ENCODE measurements at places on chromosomes 6 and 20.

GRCh38 chr6:33927616-33928015 is 123.8 kb upstream of the MLN start:
- DNase-seq = no peak

- no peak for DNase-seq
These were observed 13.5 kb upstream of the SNAI1 start for GRCh38 chr20:49969234-49969633.

DNA sequence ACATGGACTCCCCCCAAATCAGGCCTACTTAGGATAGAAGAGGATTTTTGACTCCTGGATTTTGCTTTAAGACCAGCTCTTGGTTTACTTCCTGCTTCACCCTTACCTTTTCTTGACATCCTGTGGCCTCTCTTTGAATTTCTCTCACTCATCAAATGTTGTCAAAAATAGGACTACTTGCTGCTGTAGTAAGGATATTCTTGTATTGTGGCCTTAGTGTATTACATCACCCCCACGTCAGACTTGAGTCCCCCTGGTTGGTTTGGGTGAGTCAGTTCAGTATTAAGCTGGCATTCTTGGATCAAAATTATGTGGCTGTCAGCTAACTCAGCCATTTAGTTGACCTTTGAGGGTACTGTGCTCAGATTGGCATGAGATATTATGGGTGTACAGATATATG is 1.1 kb downstream of the TPX2 start:
- peak; percentile 46 for DNase-seq

GRCh38 chr6:7215131-7215530 is 97.9 kb downstream of the SSR1 start:
- no peak for DNase-seq

GRCh38 chr6:135233686-135234491 is 52.8 kb downstream of the MYB start:
- DNase-seq = no peak

GRCh38 chr6:43717822-43718221 is 30.2 kb upstream of the MRPS18A start:
- no peak for DNase-seq

DNA sequence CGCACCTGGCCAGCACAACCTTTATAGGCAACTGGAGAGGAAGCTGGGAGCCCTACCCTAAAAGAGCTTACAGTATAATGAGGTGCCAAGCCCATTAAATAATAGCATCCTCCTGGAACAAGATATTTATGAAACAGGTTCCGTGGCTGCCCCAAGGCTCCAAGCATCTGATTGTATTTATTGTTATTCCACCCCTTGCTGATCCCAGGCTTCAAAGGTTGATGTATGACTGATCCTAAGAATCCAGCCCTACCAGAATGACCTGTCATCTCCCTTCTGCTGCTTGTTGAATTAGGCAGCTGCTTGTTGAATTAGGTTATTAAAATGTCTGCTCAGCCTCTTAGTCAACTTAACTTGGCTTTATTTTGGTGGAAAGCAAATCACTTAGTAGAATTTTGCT is 35.2 kb upstream of the SASH1 start:
- DNase-seq = no peak

DNA sequence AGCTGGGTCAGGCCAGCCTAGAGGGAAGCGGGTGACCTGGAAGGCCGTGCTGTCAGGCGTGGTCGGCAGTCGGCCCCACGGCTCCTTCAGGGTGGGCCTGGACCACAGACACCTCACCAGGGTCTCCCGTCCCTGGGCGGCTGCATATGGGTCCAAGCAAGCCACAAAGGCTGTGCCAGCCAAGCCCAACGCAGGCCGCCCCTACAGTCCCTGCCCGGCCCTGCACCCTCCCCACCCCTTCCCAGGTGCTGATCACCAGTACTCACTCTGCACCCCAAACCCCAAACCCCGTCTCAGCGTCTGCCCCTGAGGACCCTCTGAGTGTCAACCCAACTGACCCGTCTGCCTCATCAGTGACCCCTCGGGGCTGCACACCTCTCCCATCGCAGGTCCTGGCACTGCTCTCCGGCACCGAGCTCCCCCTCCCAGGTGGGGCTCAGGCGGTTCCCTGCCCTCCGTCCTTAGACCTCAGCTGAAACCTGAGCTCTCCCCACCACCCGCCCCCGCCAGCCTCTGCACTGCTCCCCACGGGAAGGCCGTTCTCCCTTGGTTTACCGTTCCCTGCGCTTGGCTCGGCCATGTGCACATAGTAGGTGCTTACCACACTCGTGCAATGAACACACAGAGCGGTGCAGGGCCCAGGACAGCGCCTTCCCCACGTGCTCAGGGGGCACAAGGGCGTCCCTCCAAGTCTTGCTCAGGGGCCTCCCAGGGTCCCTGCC is 1.5 kb upstream of the PPDPF start:
- no peak for DNase-seq

DNA sequence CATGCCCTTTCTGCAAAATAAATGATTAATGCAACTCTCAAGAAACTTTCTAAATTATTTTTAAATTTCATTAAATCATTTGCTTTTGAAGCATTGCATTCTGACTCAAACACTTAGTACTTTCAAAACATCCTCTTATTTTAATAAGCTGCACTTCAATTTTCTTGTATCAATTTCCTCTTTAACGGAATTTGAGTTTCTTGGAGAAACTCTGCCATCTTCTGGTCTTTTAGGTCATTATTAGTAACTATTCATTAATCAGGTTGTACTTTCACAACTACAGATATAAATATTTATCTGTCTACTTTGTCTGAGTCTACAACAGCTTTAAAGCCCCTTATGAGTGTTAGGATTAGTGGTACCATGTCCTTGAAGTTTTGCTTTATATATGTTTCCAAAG is 30.2 kb downstream of the TMX4 start:
- no peak for DNase-seq

GRCh38 chr6:139728876-139729427 is 354.5 kb upstream of the CITED2 start:
- DNase-seq = no peak

DNA sequence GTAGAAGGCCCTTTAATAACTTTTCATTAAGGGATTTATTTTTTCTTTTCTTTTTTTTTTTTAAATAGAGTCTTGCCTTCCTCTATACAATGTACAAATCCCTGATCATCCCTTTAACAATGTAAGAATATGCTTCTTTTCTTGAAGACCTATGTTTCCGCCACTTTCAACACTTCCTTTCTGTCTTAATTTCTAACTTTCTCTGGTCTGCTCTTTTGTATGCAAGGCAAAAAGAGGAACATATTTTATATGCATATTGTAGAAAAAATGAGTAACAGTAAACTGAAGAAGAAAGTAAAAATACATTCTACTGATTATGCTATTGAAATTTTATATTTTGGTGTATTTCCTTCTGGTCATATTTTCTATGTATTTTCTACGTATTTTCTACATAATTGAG is 484.7 kb downstream of the TFAP2B start:
- DNase-seq = peak; percentile 36

DNA sequence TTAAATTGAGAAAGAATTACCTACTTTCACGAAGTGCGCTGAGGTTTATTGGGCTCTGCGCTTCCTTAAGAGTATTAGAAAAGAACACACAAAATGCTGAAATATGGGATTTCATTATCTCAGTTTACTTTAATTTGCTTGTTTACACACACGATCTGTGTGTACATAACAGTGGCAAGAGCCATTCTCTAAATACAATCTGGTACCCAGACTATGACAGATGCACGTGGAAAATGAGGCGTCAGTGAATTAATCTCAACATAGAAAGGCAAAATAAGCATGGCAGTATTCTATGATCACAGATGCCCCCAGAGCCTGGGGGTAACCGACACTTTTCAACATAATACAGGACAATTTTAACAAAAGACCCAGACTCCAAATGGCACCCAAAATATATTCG is 8.3 kb downstream of the FITM2 start:
- no peak for DNase-seq

- DNase-seq = peak; percentile 94
These were observed 88.8 kb upstream of the NFATC2 start for GRCh38 chr20:51631011-51631950.

DNA sequence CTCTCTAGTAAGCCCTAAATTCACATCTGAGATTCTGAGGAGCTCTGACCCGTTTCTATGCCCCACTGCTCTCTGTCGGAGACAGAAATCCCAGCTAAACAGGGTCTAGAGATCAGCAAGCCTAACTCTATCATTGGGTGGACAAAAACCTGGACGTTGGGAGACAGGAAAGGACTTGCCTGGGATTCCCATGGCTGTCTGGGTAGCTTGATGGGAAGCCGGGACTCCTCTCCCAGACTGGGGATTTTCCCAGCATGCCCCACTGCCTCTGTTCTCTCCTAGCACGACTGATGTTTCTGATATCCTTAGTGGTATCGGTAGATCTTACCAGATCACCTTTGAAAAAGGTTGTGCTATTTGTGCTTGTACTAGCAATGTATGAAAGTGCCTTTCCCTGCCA is 22.9 kb downstream of the DUSP22 start:
- DNase-seq = no peak

DNA sequence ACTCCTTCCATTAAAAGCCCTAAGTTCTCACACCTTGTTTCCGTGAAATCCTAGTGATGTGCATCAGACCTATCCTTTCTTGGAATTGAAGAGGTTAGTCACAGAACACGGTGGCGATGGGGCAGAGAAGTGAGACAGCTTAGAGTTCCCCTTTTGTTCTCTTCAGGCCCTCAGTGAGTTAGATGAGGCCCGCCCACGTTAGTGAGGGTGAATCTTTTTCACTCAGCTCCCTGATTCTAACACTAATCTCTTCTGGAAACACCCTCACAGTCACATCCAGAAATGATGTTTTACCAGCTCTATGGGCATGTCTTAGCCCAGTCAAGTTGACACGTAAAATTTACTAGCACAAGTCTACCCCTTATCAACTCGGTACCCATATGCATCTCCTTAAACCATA is 172.7 kb upstream of the NOX3 start:
- DNase-seq = no peak

DNA sequence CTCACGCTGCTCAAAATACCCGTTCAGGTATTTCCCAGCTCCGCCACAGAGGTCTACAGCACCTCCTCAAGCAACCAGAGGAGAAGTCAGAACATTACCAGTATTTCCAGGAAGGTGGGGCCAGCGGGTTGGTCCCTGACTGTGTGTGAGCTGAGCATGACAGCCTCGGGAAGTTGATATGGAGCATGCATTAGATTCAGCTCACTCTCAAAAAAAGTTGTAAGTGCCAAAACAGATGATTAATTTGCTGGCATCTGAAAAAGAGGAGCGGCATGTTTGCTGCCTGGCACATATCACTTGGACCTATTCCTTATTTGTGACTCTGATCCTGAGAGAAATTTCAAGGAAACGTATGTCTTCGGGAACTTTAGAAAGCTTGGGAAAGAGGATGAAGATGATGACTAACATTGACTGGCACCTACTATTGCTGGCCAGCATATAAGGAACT is 32.3 kb downstream of the ELOVL2 start:
- DNase-seq = no peak

- DNase-seq = peak; percentile 96
These were observed 222.1 kb upstream of the RREB1 start for GRCh38 chr6:6885521-6886170.

DNA sequence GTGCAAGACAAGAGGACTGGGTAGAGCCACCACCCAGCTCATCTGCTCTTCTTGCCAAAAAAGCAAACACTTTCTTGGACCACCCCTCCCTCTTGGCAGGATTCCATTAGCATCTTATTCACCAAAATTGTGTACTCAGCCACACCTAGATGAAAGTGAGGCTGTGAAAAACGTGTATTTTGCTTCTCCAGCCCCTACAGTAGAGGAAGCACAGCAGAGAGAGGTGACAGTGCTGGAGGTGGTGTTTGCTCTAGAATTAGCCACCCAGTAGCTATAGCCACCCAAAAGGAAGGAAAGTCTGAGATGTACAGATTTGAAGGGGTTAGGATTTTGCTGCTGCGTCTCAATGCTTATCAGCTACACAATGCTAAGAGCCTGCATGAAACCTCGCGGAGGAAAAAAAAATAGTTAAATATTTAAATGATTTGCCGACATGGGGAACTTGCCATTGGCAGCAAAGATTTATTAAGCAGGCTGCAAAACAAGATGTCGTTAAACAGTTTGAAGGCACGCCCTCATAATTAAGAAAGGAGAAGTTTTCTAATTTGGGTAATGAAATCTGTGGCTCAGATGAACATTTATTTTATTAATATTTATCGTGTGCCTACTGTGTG is 287.3 kb downstream of the ZNF217 start:
- DNase-seq = no peak

GRCh38 chr20:46034039-46034438 is 5.0 kb downstream of the SLC12A5 start:
- no peak for DNase-seq

DNA sequence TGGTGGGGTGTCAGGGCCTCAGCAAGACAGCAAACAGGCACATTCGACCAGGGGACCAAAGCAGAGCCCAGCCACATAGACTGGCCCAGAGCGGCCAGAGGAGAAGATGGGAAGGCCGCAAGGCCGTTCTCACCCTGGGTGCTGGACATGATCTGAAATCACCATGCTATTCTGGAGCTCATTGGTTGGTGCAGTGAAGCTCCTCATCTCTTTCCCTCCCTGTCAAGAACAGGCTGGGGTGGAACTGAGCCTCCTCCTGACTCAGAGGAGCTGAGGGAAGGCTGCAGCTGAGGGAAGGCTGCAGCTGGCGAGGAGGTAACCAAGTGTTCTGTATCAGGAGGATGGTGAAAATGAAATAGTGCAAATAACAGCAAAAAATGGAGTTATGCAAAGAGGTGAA is 80.0 kb downstream of the AKAP7 start:
- no peak for DNase-seq

GRCh38 chr6:12275107-12275506 is 15.1 kb upstream of the EDN1 start:
- DNase-seq = peak; percentile 89

DNA sequence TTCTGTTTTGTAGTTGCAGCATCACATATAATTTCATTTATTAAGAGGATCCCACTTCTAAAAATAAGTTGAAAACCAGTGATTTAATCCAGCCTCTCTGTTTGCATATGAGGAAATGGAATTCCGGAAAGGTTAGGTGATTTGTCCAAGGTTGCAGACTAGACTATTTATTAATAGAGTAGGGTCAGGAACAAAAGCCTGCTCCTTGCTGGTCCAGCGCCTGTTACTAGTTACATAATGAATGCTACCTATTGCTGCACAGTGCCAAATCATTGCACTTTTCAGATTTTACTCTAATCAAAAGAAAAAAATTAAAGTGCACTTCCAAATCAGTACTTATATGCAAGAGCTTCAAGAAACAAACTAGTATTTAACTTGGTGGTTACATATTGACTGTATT is 238.6 kb downstream of the ESR1 start:
- DNase-seq = no peak
